ENCODE measurements at places on chromosomes 5 and 9.

DNA sequence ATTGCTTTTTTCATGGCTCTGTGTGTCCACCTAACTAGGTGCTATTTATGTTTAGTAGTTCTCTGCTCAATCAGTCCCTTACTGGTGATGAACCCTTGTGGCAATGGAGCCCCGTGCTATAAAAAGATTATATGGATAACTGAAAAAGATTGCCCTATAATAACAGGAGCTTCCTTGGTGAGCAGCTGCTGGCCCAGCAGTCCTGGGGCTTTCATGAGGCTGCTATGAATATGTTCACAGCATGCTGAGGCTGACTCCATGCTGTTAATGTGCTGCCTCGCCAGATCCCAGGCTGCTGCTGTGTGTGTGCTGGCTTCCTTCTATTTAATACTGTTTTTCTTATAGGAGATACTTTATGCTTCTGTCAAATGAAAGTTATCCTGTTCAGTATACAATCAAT is 357.5 kb downstream of the TAF11L14 start:
- no peak for DNase-seq

GRCh38 chr5:125668884-125669283 is 754.3 kb upstream of the GRAMD2B start:
- DNase-seq: no peak

DNA sequence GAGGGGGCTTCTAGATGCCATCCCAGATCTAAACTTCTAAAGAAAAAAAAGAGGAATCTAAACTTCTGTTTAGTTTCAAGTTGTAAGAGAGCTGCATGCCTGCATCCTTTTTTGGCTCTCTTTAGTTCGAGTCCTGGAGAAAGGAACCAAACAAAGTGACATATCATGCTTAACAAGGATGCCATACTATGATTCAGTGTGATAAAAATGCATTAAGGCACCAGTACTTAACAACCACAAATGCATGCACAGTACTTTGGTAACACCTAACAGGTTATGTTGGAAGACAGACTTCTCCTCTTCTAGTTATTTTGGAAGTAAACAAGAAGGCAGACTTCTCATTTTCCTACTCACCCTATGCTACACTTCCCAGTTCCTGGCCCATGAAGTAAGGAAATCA is 27.3 kb downstream of the NME5 start:
- no peak for DNase-seq

GRCh38 chr5:6634306-6634705 is 1.1 kb downstream of the SRD5A1 start:
- DNase-seq: no peak

- DNase-seq: no peak
Measured at GRCh38 chr5:128081111-128081851, 2.3 kb upstream of the SLC12A2 start.

DNA sequence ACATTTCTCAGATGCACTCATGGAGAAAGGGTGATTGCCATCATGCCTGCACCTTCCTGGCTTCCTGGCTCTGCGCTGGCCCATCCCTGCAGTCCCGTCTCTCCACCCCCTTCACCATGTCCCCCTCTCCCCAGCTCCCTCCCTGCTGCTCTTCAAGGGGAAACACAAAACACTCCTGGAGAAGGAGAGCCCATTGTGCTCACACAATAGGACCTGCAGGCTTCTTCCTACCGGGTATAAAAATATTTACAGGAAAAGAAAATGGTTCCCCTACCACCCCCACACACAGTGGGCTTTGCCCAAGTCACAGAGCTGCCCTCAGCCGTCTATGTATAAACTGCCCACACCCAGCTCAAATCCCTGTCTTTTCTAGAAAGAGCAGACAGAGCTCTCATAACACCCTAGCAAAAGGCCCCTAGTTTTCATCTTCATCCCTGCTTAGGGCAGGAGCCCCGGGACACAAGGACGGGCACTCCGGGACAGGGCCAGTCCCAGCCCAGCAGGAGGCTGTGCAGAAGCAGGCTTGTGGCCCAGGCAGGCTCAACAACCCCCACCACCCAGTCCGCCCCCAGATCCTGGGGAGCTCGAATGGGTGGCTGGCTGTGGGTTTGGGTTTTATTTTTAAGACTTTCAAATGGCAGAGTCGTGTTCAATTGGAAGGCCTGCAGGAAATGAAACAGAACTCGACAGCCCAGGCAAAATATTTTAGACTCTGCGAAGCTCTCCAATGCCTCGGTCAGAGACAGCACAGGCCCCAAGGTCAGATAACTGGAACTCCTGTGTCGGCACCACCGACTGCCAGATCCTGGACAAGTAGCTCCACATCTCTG is 77.3 kb downstream of the LRSAM1 start:
- no peak for DNase-seq

Data from T-helper 1 cell (primary cell).